ENCODE measurements at places on chromosomes 2 and 18.

- no peak for DNase-seq
These were observed 671.1 kb downstream of the RNF144A start for GRCh38 chr2:7588295-7588694.

GRCh38 chr2:206211657-206212255 lies 52.1 kb downstream of the EEF1B2 start:
- peak; percentile 76 for DNase-seq

- no peak for DNase-seq
These were observed 154.7 kb upstream of the RMP24 start for GRCh38 chr18:35817604-35818352.

DNA sequence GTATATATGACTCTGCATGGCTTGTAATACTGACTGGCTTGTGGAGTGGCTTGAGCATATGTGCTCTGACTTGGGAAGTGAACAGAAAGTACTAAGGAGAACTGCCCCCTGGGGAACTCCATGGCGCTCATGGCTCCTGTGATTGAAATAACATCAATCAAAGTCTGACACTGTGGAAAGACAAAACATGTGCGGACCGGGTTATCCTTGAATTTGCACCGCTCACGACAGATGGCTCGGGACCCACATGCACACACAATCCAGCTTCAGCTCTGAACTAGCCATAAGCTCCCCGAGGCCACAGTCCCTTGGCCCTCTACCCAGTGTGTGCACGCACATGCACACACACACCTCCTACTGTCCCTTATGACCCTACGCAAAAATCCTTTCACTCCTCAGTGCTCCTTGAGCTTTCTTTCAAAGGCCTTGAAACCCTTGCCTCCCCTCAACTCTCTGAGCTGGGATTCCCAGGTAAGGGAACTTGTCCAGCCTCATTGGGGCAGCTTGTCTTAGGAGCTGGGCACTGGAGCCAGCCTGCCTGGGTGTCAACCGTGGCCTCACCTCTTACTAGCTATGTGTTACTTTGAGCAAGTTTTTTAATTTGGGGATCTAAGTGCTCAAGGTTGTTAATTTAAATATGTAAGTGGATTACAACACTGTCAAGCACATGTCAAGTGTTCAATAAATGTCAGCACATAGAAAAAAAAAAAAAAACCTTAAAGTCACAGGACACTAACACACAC lies 43.6 kb downstream of the MRPS5 start:
- no peak for DNase-seq

DNA sequence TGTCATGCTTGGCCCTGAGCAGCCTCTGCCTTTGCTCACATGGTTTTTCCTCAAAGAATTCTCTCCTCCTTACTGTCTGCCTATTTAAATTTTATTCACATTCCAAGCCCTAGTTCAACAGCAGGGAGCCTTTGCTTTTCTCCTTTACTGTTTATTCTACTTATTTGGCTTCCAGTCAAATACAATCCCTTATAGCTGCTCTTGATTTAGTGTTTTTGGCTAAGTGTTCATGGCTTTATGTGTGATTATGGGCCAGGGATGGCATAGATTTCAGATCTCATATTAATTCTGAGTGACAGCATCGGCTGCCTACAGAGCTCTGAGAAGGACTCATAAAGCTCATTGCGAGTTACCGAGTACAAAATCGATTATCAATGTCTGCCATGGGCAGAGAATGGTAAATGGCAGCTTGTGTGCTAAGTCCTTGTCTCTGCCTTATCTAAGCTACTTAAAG lies 106.7 kb downstream of the METTL8 start:
- DNase-seq, result no peak

GRCh38 chr2:161068670-161069069 lies 91.6 kb upstream of the TANK start:
- no peak for DNase-seq

- DNase-seq, result no peak
These were observed 78.1 kb upstream of the YWHAQ start for GRCh38 chr2:9708683-9709538.

GRCh38 chr2:59084326-59084725 lies 843.2 kb upstream of the FANCL start:
- no peak for DNase-seq

DNA sequence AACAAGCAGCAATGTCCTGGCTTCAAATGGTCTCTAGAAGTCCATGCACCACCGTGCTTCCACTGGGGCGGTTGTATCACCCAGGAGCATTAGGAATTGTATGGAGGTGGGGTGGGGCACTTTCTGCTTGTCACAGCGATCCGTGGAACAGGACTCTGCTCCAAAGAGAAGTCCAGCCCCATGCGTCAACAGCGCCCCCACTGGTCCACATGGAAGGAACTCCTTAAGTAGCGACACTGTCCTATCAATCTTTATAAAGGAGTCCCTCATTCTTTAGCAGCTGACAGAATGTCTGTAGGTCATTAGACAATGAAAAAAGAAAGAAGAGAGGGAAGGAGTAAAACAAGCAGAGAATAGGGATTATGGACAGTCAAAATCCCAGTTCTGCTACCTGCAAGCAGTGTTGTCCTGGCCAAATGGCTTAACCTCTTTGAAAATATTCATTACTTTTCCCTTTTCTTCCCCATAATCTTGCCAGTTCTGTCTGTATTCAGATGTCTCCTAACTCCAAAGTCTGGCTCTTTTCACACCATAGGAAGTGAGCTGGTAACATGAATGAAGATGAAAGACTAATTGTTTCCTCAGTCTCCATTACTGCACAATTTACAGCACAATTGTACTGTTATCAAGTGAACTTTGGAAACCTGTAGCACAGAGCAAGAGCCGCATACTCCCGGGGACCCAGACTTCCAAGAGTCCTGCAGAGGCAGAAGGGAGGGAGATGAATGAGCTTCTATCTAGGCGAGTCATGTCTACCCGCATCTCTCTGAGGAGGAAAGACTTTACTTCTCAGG lies 9.9 kb downstream of the NFE2L2 start:
- no peak for DNase-seq

- no peak for DNase-seq
These were observed 6.0 kb upstream of the FAM98A start for GRCh38 chr2:33605056-33605455.

- no peak for DNase-seq
These were observed 18.2 kb upstream of the GPR55 start for GRCh38 chr2:230942920-230943896.

- no peak for DNase-seq
These were observed 5.4 kb upstream of the RNASEH1 start for GRCh38 chr2:3563521-3563976.

DNA sequence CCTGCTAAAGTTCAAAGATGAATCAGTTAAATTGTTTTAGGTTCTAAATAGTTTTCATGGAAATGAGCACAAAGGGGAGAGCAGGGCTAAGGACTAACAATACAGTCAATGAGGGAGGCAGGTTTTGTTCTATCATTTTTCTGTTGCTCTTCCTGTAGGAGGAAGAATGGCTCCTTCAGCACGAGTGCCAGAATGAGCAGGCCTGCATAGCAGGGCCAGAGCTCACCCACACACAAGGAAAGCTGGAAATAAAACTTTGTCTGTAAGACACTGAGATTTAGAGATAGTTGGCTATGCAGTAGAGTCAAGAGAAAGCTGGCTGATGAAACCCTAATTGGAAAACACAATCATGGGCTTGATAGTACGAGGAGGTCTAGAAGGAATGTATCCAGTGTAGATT lies 313.3 kb downstream of the MBD2 start:
- DNase-seq, result no peak

DNA sequence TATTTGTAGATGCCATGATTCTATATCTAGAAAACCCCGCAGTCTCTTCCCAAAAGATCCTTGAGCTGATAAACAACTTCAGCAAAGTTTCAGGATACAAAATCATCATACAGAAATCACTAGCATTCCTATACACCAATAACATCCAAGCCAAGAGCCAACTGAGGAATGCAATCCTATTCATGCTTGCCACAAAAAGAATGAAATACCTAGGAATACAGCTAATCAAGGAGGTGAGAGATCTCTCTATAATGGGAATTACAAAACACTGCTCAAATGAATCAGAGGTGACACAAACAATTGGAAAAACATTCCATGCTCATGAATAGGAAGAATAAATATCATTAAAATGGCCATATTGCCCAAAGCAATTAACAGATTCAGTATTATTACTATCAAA lies 551.4 kb upstream of the SLC39A10 start:
- DNase-seq, result no peak

GRCh38 chr2:54503192-54503591 lies 47.1 kb downstream of the SPTBN1 start:
- no peak for DNase-seq

DNA sequence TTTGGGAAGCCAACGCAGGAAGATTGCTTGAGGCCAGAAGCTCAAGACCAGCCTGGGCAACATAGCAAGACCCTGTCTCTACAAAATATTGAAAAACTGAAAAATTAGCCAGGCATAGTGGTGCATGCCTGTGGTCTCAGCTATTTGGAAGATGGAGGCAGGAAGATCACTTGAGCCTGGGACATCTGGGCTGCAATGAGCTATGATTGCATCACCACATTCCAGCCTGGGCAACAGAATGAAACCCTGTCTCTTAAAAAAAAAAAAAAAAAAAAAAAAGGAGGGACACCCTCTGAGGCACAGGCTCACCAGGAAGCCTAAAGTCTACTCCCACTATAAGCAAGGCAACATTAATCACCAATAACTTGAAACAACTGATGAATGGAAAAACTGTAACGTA lies 151.1 kb downstream of the CCDC148 start:
- DNase-seq, result no peak

GRCh38 chr18:34866310-34866709 lies 156.2 kb downstream of the DTNA start:
- no peak for DNase-seq

DNA sequence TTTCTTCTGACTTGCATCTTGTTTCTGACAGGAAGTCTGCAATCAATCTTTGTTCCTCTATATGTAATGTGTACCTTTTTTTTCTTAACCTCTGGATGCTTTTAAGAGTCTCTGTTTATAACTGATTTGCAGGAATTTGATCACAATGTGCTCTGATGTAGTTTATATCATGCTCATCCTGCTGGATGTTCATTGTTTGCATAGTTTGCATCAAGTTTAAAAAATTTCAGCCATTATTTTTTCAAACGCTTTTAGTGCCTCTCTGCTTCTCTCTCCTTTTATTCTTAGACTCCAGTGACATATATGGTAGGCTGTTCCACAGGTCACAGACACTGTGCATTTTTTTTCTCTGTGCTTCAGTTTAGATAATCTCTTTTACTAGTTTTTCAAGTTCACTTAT lies 23.9 kb downstream of the RBKS start:
- no peak for DNase-seq

GRCh38 chr2:226514895-226515294 lies 284.7 kb downstream of the IRS1 start:
- no peak for DNase-seq

- DNase-seq, result no peak
These were observed 74.6 kb downstream of the PID1 start for GRCh38 chr2:229196448-229196847.

Data from RKO (cell line).